ENCODE measurements at places on chromosomes 12 and 14.

DNA sequence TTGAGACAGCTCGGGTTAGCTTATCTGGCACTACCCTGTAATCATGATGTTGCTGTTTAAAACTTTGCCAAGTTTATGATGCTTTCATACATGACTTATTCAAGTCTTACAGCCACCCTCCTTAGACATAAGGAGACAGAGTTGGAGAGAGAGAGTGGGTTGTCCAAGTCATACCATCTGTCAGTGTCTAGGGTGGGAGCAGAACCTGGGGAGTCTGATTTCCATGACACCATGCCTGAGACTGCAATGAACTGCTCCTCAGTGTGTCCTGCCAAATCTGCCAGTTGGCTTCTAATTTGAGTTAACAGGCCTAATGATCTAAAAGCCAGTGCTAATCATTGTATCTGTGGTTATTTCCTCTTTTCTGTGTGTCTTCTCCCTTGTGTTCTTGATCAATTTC, 43.7 kb upstream of the PHC1 start:
- no peak for DNase-seq

DNA sequence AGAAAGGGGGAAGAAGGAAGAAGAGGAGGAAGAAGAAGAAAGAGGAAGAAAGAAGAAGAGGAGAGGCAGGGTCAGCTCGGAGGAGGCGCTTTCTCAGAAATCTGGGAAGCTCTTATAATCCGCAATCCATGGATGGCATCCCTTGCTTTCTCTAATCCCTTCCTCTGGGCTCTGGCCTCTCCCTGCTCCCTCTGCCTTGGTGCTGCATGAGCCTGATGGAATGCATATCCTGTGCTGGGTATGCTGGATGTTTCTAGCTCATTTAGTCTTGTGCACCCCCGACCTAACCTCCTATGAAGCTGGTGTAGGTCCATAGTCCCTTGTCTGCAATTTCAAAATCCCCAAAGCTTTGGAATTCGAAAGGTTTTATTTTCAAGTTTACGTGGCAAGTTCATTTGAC, 94.2 kb upstream of the MYL2 start:
- DNase-seq = no peak

DNA sequence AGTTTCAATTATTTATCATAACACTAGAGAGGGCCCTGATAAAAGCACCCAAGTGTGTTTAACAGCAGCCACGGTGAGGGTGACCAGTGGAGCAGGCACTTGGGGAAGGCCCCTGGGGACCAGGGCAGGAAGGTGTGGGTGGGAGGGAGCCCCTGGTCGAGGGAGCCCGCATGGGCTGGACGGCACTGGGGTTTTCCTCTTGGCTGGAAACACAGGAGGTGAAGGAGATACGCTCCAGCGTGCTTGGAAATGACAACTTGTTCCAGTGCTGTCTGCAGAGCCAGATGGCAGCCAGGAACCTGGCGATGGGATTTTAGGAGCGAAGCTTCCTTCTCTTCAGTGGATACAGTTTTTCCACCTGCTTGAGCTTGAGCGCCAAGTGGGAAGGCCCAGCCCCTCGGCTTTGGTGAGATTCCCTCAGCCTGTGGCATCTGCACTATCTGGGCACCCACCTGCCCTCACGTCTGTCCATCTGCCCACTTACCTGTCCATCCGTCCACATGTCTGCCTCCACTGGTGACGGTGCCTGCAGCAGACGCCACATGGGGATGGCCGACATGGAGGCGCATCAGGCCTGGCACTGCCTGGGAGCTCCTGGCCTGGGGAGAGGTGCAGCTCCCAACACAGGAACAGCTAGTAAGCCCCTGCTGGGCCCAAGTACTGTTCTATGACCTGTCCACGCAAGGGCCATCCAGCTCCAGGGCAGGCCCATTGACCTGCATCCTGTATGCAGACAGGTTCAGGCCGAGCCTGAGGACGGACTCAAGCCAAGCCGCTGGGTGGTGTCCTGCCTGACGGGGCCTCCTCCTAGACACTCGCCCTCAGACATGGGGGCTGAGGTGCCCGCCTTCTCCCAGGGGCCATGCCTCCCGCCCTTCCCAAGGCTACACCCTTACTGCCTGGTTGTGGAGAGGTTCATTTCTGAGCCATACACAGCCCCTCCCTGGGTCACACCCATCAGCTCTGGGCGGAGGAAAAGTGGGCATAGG, 192.2 kb upstream of the C14orf180 start:
- no peak for DNase-seq

DNA sequence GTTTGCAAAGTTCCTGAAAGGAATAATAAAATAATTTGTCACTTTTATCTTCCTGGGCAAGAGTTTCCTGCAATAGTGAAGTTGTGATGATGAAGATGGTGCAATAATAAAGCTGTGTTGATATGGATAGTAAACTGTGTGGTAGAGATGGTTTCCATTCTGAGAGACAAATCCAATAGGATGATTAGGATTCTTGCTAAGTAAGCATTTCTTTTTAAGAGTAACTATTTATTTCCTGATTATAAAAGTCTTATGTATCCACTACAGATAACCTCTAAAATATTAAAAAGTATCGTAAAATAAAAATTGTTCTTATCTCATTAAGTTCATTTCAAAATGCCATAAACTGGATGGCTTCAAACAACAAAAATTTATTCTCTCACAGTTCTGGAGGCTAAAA, 28.7 kb downstream of the TSPAN11 start:
- no peak for DNase-seq

DNA sequence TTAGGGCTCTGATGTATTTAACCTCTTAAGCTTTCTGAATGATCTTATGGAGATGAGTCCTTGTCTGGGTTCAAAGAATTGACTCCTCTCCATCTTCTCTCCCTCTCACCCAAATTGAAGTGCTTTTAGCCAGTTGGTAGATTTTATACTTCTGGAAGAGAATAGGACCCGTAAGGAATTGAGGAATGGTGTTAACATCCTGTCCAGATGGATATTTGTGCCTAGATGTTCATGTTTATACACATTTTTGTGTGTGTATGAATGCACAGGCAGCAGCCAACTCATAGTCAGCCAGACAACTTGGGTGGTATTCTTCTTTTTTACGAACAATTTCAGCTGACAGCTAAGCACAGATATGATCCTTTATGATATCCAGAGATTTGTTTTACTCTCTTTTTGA, 449.6 kb upstream of the RGS6 start:
- DNase-seq = no peak

DNA sequence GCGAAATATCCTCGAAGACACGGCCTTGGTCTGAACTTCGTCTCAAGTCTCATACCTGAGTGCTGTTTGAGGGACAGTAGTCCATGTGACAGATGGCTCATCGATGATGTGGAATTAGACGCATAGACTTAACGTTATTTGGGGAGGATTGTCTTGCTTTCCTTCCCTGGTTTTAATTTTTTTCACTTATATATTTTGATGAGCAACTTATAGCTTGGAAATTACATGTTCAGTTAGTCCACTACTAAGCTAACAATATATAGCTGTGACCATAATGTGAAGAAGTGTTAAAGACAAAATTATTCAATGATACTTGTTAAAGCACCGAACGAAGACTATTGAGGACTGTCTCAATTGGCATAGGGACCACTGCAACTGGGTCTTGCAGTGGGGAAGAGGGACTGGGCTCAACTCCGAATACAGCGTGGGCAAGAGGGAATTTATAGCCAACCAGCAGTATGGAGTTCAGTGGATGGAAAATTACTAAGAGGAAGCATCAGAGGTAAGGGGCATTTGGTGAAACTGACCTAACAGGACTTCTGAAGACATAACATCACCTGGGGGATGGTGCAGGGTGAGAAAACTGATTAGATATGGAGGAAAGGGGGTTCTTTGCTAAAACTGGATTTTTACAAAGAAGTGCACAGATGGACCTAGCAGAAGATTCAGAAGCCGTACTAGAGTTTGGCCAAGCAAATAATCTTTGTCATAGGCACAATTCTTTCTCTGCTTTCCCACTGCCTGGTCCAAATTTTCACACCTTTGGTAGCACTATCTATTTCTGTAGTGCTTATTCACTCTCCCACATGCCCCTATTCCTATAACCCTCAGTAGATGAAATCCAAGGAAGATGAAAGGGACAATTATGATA, 910 bp upstream of the TM7SF3 start:
- DNase-seq = no peak

GRCh38 chr12:7608184-7608911, 57.4 kb downstream of the APOBEC1 start:
- no peak for DNase-seq

- no peak for DNase-seq
These were observed 2.1 kb upstream of the UBC start for GRCh38 chr12:124916374-124917134.

Measured in AG04449 (cell line).